ENCODE measurements at places on chromosomes 1 and 21.

DNA sequence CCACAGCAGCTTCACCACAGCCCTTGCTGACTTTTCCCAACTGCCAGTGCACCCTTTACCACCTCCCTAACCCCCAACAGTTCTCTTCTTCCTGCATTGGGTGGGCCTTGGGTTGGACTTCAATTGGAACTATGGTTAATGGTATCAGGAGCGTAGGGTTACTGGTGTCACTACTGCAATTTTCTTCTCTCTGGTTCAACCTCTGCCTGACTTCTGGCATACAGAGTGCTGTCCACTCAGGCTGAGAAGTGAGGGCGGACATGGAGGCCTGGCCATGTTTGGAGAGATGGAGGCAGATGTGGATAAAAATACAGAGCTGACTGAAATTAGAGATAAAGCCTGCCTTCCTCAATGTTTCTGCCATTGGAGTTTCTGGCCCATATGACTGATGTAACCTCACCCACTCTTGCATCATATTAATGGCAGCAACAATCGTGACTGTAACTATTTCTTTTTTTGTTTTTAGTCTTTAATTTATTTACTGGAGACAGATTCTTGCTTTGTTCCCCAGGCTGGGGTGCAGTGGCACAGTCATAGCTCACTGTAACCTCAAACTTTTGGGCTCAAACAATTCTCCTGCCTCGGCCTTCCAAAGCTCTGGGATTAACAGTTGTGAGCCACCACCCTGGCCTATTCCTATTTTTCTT, 87.8 kb downstream of the NAV1 start:
- DNase-seq, result no peak

- no peak for DNase-seq
Measured at GRCh38 chr1:64934115-64934877, 32.1 kb downstream of the JAK1 start.

- no peak for DNase-seq
Measured at GRCh38 chr1:150627826-150628410, 1.5 kb downstream of the ENSA start.

DNA sequence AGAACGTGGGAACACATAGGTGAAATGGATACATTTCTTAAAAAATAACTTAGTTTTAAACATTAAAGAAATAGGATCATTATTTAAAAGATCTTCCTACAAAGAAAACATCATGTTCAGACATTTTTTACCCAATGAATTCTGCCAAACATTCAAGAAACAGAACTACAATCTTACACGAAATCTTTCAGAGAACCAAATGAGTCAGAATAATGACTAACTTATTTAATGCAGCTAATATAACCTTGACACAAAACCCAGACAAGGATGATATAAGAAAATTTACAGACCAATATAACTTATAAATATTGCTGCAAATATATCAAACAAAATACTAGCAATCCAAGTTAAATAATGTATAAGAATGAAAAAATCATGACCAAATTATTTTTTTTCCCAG, 220.1 kb upstream of the KCNK2 start:
- no peak for DNase-seq

DNA sequence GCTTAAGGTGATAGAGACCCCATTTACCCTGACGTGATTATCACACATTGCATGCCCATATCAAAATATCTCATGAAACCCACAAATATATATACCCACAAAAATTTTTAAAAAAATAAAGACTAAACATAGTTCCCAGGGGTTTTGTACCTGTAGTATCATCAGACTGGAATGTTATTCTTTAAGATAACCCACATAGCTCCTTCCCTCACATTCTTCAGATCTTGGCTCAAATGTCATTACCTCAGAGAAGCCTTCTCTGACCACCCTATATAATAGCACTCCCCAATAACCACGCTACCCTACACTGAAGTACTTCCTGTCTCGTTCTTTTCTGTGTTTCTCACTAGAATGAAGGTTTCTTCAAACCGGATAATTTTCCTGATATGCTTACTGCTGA, 138.3 kb upstream of the SNX7 start:
- DNase-seq, result no peak

DNA sequence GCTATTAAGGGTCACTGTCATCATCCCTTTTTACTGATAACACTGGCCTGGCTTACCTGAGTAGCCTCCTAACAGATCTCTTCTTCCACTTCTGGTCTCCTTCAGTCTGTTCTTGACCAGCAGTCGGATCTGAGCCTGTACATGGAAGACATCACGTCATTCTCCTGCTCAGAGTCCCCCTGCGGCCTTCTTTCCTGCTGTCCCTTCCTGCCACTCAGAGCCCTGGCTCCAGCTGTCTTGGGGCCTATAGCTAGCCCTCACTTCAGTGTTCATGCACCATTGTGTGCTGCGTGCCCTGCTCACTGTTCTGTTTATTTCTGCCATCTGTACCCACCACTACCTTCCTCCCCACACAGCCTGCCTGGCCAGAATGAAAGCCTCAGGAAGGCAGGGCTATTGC, 8.4 kb downstream of the ADARB1 start:
- DNase-seq, result no peak

DNA sequence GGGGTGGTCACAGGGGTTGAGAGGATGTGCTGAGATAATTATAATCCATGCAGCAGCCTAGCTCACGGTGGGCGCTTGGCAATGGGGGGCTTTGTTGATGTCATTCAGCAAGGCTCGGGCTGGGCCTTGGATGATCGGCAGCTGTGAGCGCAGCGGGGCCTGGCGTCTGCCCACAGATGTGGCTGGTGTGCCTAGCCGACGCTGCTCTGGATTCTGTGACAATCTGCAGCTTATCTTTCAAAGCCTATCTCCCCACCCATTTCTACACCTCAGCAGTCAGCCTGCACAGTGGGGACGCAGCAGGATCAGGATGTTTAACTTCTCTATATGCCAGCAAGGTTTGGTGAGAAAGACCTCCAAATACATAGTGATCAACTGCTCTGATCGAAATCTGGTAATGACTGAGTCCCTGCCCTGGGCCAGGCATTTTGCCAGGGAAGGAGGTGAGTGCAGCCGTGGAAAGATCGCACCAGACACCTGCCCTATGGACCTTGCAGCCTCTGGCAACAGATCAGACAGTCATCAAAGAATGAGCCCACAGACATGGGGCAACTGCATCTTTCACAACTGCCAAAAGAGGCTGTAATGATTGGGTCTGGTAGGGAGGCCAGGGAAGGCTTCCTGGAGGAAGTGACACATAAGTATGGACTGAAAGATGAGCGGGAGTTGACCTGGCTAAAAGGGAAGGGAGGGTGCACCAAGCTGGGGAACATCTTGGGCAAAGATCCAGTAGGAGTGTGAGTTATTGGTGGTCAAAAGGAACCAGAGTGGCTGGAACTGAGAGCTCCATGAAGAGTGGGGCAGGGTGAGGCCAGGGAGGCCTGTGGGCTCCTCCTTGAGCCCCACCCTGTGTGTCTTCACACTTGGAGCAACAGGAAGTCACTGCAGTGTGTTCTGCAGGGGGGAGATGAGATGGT, 35.3 kb downstream of the EPHB2 start:
- DNase-seq, result no peak

DNA sequence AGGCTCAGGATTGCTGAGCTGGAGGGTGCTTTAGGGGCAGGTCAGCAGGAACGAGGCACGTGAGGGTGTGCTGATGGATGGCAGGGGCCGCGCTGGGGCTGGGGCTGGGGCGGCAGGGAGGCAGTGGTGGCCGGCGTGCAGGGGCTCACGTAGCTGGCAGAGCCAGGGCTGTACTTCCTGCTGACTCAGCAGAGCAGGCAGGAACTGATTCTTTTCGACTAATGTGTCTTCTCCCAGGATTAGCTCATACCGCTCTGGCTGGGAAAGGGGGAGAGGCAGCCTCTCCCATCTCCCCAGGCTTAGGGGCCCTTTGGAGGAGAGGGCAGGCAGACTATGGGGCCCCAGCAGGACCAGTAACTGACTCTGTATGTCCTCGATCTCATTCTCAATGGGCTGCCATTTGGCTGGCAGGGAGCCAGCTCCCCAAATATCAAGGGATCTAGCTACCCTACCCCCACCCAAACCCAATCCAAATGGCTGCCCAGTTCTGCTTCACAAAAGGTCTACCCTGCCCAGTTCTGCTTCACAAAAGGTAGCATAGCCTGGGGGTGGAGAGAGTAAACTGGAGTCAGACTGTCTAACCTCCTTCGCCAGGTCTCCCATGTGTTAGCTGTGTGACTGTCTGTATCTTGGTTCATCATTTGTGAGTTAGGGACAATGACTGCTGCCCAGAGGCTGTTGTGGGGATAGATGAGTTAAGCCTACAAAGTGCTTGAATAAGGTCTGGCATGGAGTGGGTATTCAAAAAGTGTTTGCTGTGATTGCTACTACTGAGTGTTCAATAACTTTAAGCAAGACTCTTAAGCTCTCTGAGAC, 100.1 kb upstream of the SLC2A1 start:
- no peak for DNase-seq

DNA sequence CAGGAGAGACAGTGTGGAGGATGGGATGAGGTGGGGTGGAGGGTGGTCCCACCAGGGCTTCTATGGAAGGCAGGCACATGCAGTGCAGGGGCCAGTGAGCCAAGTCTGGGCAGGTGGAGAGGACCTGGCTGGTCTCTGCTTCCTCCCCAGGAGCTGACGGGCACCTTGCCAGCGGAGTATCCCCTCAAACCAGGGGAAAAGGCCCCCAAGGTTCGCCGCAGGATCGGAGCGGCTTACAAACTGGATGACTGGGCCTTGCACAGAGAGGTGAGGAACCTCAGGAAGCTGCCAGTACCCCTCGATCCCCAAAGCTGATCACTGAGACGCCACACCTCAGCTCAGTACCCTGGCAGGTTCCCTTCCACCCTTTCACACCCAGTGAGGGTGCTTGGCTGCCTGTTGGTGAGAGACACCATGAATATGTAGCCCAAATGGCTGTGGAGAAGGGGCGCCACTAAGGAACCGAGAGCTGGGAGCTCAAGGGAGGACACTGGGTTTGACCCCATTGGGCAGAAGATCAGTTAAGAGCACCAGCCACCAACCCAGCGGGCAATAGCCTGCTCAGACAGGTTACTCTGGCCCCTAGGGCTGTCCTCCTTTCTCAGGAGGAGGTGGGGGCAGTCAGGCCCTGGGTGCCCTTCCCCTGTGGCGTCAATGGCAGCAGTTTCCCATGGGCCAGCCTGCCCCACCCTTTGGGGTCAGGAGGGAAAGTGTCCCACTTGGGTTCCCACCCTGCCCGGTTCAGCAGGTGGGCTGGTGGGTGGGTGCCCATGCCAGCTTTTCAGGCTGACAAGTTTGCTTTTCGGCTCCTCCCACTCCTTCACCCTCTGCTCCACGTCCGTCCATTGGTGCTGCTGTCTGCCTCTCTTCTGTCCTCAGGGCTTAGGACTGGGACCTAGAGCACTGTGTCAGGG, 5.5 kb downstream of the INAVA start:
- no peak for DNase-seq

GRCh38 chr1:120176092-120176855, at the start of gene SEC22B:
TSS of gene SEC22B (minus strand) at chr1:120176520. CDS start at chr1:120176381, 139 bp downstream.
- DNase-seq, result peak; percentile 76

- DNase-seq, result no peak
Measured at GRCh38 chr1:10744654-10745238, 51.7 kb downstream of the CASZ1 start.

GRCh38 chr1:237429252-237429651, 387.3 kb downstream of the RYR2 start:
- no peak for DNase-seq

GRCh38 chr1:31409946-31410858, 2.8 kb upstream of the SERINC2 start:
- DNase-seq, result no peak

GRCh38 chr1:205147191-205147835, 25.5 kb upstream of the RBBP5 start:
- no peak for DNase-seq

GRCh38 chr1:14842891-14843290, 244.4 kb downstream of the KAZN start:
- DNase-seq, result no peak

DNA sequence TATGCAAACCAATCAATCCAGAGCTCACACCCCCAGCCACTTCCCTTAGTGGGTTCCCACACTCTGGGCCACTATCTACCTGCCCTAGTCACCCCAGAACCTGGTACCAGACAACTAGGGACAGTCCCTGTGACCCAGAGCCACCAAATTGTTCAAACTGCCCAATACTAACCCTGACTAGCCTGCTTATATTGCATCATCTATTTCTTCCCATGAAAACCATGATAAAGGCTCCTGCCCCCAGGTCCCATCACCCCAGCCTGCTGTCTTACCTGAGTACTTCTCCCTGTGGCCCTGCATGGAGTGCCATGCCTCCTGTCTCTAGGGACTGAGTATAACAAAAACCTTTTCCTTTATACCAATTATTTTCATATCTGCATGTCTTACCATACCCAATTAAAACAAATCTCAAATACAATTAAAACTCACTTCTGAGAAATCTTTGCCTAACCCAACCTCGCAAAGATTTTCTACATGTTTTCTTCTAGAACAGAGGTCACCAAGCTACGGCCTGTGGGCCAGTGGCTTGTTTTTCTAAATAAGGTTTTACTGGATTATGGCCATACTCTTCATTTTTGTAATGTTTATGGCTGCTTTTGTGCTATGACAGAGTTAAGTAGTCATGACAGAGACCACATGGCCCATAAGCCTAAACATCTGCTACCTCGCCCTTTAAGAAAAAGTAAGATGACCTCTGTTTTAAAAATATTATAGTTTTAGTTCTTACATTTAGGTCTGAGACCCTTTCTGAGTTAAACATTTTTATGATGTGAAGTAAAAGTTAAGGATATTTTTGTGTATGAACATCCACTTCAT, 31.0 kb upstream of the NID1 start:
- DNase-seq, result no peak

- no peak for DNase-seq
Measured at GRCh38 chr1:5522531-5523145, 469.6 kb downstream of the NPHP4 start.

- DNase-seq, result no peak
Measured at GRCh38 chr1:23421753-23422240, 2.8 kb downstream of the TCEA3 start.

- no peak for DNase-seq
Measured at GRCh38 chr1:44417351-44418021, 12.4 kb downstream of the RNF220 start.

- DNase-seq, result no peak
Measured at GRCh38 chr1:45862008-45862407, 58.6 kb downstream of the MAST2 start.

GRCh38 chr1:243411472-243411871, 155.6 kb downstream of the SDCCAG8 start:
- no peak for DNase-seq

- no peak for DNase-seq
Measured at GRCh38 chr1:147758379-147759100, 1.9 kb downstream of the GJA5 start.
